ENCODE measurements at places on chromosomes 2 and 18.

DNA sequence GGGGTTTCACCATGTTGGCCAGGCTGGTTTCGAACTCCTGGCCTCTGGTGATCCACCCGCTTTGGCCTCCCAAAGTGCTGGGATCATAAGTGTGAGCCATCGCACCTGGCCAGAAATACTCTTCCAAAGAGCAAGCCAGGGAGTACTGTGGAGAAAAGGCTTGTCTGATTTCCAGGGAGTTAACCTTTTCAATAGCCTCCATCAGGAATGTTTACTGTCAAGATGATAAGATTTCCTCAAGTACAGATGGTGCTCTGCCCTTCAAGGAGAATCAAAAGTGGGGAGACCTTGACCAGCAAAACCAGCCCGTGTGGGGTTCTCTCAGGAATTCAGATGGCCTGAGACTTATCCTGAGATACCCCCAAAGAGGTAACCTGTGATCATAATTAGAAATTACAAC is 237.2 kb downstream of the PRKCE start:
- no peak for DNase-seq

DNA sequence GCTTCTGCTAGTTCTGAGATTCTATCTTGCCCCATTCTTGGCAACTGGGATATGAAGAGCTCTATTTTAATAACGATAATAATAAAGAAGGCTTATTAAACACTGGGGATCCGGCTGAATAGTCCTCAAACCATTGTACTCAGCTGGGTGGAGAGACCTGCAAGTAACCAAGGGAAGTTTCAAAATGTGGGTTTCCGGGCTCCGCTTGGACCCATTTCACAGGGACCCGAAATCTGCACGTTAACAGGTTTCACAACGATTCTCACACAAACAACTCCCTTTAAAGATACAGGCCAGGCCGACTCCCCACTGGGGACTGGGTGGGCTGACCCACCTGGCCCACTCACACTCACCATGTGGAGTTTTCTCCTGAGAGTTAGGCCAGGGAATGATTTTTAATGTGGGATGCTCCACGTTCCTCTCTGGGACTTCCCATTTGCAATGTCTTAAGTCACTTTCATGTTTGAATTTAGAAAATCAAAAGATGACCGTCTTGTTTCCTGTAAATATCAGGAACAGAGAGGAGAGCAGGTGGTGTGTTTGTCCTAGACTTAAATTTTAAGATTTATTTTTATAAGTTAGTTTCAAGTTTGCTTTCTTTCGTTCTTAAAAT is 96.3 kb downstream of the SH3RF3 start:
- DNase-seq = no peak

- DNase-seq = no peak
Observed at GRCh38 chr2:222452422-222452950, 28.1 kb downstream of the SGPP2 start.

- no peak for DNase-seq
Observed at GRCh38 chr2:14051401-14051800, 581.1 kb upstream of the LRATD1 start.

- DNase-seq = no peak
Observed at GRCh38 chr18:907885-908757, 3.5 kb downstream of the ADCYAP1 start.

DNA sequence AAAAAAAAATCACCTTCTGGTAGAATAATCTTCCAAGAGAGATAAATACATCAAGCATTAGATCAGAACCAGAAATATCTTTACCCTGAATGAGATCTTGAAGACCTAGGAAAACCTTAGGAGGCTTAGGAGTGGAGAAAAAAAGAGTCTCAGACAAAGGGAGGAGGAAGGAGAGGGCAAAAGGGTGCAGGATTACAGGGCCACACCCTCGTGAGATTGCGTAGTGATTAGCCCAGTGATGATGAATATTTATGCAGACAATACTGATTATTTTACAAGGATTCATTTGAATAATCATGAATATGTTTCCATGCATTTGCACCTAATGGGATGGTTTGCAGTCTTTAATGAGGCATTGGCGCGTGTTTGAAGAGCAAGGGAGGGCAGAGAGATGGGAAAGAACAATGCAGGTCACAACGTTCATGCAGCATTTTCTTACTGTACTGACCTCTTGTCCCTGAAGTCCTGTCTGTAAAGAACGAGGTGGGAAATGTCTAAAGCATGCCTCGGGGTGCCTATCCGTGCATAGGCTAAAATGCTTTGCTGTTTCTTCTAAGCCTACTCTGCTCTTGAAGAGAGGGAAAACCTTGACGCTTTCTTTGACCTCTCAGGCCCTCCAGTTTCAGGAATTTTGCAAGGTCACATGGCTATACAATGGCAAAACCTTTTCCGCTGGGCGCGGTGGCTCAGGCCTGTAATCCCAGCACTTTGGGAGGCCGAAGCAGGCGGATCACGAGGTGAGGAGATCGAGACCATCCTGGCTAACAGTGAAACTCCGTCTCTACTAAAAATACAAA is 18.6 kb upstream of the ZNF532 start:
- DNase-seq = no peak

- no peak for DNase-seq
Observed at GRCh38 chr2:152874955-152875354, 156.5 kb downstream of the ARL6IP6 start.

- no peak for DNase-seq
Observed at GRCh38 chr2:138428710-138429440, 72.7 kb upstream of the SPOPL start.

DNA sequence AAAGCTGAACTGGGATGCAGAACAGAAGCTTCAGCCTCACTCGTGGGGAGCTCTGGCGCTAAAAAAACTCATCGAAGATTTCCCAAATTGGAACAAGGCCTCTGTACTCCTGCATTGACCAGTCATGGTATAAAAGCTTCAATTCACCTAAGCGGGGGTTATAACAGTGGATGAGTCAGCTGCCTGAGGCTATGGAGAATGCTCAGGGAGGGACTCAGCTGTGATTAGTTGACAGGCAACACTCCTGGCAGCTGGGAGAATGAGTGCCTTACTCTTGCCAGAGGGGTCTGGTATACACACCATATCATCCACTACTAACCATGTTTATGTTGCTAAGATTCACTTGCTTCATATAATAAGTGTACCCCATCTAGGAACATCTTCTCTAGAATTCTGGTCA is 350.6 kb upstream of the VRK2 start:
- no peak for DNase-seq

- no peak for DNase-seq
Observed at GRCh38 chr2:101410746-101411145, 23.4 kb upstream of the CREG2 start.

- no peak for DNase-seq
Observed at GRCh38 chr2:207852791-207853190, 83.1 kb upstream of the FZD5 start.

DNA sequence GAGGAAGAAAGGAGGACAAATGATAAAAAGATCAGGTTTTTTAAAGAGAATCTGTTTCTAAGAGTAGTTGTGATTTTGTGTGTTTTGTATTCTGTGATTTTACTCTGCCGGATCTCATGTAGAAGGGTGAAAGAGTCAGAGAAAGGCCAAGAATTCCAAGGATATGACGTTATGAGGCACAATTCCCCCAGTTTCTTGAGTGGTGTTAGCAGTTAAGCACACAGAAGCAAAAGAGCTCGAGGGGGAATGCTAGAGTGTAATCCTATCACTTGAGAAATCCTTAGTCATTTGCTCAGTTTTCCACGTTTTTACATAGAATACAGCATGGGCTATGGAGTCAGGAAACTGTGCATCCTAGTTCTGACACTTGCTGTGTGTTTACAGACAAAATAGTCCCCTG is 34.8 kb downstream of the METTL4 start:
- no peak for DNase-seq

GRCh38 chr2:15259356-15259756 is 301.8 kb downstream of the NBAS start:
- DNase-seq = no peak

- no peak for DNase-seq
Observed at GRCh38 chr2:213733893-213734292, 449.6 kb downstream of the SPAG16 start.

GRCh38 chr2:5352286-5352685 is 339.9 kb upstream of the SOX11 start:
- DNase-seq = no peak

- DNase-seq = no peak
Observed at GRCh38 chr2:177597759-177598158, 205.2 kb downstream of the AGPS start.

DNA sequence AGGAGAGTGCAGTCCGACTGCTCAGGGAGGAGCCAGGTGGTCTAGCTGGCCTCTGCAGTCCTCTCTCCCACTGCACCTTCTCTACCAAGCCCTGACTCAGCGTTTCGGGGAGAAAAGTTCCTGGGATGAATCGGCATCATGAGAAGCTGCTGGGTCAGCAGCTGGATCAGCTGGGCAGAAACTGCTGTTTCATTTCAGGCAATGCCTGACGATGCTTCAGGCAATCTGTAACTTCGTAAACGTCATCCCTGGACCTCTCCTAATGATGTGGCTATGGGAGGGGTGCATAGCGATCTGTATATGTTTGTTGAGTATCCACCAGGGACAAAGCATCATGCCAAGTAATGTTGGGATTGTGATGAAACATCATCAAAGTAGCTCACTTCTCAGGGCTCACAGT is 20.7 kb downstream of the LIPG start:
- no peak for DNase-seq

GRCh38 chr18:12839057-12839525 is 44.9 kb downstream of the PTPN2 start:
- no peak for DNase-seq

DNA sequence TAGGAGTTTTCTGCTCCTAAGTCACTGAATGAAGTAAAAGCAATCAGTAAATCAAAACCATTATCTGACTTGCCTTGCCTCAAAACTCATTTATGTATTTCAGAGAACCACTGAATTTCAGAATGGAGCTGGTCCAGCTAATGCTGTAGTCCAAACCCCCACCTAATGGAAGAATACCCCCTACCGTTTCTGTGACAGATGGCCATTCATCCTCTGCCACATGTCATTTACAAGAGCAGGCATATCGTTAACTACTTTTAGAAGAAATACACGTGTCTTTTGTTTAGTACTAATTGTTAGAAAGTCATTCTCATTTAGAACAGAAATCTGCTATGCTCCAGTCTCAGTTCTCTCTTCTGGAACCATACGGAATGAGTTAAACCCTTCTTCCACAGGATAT is 12.8 kb upstream of the GALNT5 start:
- DNase-seq = no peak

GRCh38 chr2:200298816-200299215 is 7.7 kb upstream of the SPATS2L start:
- no peak for DNase-seq

GRCh38 chr18:13279181-13280069 is 60.9 kb downstream of the LDLRAD4 start:
- no peak for DNase-seq
